ENCODE measurements at places on chromosomes 12 and 14.

GRCh38 chr12:99611117-99611516, 36.4 kb upstream of the GARIN6 start:
- no peak for DNase-seq

DNA sequence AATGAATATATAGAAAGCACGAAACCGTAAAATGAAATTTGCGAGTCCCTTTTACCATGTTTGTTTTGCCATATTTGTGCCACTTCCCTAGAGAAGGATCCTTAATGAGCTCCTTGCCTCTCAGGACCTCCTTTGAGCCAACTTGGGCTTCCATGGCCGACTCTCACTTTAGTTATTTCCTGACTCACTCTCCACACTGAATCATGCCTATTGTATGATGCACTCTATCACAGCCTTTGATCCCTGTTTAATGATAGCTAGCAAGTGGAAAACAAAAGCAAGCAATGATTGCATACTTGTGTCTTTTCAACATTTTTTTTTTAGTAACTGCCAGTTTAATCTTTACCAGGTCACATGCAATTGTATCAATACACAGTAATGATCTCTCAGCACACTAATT, 153.2 kb downstream of the CCER1 start:
- DNase-seq: no peak

GRCh38 chr12:2378835-2379330, 326.1 kb downstream of the CACNA1C start:
- no peak for DNase-seq

DNA sequence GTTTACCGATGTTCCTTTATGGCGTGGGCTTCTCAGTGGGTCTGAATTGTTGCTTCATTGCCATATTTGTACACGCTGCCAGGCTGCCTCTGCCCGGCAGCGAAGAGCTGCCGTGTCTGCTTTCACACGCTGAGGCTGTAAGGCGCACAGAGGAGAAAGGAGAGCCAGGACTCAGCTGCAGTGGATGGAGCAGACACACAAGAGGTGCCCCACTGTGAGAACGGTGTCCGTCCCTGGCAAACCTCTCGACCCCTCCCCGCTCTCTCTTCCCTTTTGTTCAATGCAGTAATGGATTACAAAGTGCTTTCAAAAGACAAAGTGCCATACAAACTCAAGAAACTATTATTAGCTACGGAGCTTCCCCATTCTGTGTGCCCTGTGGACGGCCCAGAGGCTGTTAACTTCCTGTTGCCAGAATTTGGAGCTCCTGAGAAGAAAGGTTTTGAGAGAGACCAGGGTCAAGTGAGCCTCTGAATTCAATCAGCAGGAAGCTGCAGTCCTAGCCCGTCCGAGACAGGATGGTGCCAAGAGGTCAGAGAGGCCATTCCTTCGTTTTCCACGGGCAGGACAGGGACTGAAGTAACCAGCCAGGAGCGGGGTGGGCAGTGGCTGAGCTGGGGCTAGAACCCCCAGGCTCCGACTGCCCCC, 15.8 kb downstream of the CCND2 start:
- DNase-seq: no peak

- no peak for DNase-seq
Observed at GRCh38 chr12:42996869-42997431, 407.4 kb upstream of the PRICKLE1 start.

- no peak for DNase-seq
Observed at GRCh38 chr14:23286902-23287479, 1.1 kb upstream of the HOMEZ start.

DNA sequence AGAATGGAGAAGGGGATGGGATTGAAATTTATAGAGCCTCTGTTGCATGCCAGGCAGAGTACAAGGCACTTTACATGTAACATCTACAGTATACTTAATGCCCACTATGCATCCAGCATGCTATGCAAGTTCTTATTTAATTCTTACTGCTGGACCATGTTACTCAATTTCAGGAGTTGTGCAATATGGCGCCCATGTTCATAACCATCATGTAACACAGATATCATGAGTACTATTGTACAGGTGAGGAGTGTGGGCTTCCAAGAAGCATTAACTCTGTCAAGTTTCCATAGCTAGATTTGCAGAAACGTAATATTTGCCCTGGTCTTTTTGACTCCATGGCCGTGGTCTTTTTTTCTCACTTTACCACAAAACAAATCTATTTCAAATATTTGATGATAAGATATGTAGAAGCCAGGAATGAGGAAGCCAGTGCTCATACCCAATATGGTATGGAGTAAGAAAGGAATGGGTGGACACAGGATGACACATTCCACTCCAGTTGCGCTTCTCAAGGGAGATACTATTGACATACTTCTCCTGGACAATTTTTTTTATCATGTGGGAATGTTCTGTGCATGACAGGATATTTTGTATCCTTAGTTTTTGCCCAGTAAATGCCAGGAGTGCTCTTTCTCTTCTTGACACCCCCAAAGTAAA, 191.8 kb downstream of the C12orf75 start:
- DNase-seq: no peak

DNA sequence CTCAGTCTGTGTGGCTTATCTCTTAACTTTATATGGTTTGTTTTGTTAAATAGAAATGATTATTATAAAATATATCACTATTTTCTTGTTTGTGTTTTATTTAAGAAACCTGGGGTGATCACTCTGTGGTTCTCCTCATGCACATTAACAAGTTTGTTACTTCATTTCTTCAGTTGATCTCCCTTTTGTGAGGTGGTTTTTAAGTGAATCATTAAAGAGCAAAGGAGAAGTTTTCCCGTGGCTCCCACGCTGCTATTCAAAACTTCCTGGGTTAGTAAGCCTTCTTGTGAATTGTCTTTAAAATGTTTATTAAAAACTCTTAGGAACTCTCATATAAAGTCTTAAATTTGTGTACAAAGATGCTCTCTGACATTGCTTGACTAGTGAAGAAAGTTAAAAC, 11.8 kb downstream of the ADIPOR2 start:
- DNase-seq: no peak

DNA sequence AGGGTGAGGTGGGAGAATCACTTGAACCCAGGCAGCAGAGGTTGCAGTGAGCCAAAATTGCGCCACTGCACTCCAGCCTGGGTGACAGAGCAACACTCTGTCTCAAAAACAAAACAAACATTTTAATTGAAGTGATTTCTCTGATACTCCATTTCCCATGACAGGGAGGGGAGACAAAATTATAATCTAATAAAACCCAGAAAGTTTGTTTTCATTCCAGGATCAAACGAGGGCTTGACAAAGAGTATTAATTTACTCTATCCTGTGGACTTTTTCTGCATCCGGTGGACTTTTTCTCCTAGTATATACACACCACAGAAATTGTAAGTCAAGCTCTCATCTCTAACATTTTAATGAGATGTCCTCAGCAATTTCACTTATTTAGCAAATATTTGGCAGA, 14.5 kb upstream of the AP4S1 start:
- DNase-seq: no peak

GRCh38 chr14:52380294-52380693, 66.2 kb downstream of the PTGER2 start:
- DNase-seq: no peak

DNA sequence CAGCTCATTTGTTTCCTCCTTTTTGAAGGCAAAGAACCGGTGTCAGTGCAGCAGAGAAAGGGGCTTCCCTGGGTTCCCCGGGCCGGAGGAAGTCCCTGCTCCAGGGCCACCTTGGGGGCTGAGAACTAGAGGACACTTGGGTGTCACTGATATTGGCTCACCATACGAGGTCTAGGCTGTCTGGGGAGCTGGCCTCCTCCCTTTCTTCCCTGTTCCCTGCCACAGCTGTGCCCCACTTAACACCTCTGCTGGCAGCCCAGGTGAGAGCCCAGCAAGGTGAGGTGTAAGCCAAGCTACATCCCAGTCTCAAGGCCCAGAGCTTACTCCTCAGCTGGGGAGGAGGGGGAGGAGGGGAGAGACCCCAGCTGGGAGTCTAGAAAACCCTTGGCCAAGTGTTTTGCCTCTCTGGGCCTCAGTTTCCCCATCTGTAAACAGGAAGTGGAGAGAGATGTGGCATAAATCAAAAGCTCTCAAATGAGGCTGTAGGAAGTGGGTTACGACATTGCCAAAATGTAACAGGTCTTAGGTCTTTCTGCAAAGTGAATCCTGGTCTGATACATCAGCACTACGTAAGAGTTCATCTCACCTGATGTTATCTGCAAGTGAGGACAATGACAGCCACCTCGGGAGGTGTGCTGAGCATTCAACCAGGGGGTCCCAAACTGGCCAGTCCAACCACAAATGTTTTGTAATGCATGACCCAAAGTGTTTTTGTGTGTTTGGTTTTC, 25.5 kb downstream of the RASAL1 start:
- no peak for DNase-seq

GRCh38 chr14:88554457-88555286, at the start of gene PTPN21:
TSS of gene PTPN21 (minus strand) at chr14:88555007. CDS start at chr14:88550417, 4,590 bp downstream.
- DNase-seq: peak; percentile 15

DNA sequence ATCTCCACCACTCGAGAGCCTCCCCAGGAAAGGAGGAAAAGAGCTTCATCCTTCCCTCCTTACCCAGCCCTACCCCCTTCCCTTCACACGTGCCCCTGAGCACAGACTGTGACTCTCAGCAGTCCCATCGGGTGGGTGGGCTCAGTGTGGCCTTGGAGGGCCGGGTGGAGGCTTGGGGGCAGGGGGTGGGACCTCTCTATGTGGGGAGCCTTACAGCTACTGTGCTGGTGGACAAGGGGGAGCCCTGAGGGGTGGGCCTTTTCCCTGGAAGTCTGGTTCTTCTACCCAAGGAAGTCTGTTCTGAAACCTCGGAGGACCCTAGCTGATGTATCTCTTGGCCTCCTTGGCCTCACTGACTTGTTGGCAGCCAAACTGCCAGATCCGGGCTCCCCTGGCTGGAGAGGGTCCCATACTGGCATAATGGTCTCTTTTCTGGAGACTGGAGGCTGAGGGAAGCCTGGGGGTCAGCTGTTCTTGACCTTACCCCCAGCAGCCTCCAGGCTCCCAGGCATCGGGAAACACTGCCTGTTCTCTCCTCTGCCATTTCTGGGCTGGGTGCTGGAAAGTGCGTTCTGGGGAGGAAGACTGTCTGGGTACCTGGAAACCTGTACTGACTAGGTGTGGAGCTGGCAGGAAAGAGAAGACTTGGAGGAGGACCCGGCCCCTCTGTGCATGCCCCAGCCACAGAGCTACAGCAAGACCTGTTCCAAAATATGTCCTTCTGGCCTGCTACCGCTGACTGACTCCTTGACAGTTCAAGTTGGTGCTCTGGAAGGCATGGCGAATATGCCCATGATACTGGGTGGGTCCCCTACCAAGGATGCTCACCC, 7.6 kb downstream of the VASH1 start:
- DNase-seq: no peak

GRCh38 chr14:22552001-22552826, 36.8 kb downstream of the DAD1 start:
- DNase-seq: no peak

- no peak for DNase-seq
Observed at GRCh38 chr14:90871605-90872233, 55.5 kb upstream of the TTC7B start.

GRCh38 chr12:121456551-121456950, 56.6 kb downstream of the RNF34 start:
- no peak for DNase-seq

DNA sequence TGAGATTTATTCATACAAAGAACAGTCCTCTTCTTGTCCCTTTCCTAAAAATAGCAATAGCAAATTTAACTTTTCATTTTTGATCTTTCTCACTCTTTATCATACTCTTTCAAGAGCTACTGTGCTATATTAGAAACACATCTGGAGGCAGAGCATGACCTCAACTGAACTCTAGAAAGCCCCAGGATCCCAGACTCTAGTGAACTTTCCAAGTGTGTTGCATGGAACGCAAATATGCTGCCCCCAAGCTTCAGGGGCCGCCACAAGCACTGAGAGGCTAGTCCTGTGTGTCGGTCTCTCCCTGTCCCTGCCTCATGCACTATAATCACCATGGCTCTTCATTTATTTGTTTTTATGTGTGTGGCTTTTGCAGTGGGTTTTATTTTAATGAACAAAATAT, 38.7 kb upstream of the ZNF641 start:
- DNase-seq: no peak

GRCh38 chr12:92051441-92051840, 94.2 kb downstream of the BTG1 start:
- no peak for DNase-seq

GRCh38 chr12:3227076-3227975, 150.1 kb downstream of the TSPAN9 start:
- DNase-seq: no peak
